ENCODE measurements at places on chromosomes 5 and 9.

DNA sequence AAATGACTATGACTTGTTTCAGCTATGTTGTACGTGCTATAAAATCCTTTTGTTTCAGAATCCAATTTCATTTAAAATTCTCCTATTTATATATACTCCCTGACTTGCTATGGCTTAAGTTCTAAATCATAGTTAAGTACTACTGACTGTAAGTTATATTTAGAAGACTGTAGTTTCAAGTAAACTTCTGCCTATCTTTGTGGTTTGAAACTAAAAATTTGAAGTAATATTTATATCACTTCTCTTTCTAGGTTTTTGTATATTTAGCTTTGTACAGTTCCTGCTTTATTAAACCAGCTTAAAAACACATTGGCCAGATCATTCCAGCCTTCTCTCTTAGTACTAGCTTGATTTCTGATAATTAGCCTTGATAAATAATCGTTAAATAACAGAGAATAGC is 196.3 kb downstream of the MLLT3 start:
- DNase-seq = no peak

DNA sequence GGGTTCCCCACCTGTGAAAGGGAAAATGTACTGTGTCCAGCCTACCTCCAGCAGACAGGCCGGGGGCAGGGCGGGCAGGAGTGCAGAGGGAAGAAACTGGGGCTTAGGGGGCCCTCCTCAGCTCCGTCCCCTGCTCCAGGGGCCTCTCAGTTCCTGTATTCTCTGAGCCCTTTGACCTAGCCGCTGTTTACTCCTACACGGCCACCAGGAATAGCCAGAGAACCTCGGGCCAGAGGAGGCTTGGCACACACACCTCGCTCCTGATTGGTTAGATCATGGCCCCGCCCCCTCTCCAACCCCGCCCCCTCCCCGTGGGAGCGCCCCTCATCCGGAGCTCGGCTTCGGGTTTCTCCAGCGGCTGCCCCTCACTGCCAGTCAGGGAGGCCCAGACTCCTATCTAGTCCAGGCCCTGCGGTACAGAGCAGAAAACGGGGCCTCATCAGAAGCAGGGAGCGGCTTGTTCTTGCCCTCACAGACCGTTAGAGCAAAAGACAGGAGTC is 2.2 kb downstream of the ST6GALNAC6 start:
- DNase-seq = peak; percentile 31

DNA sequence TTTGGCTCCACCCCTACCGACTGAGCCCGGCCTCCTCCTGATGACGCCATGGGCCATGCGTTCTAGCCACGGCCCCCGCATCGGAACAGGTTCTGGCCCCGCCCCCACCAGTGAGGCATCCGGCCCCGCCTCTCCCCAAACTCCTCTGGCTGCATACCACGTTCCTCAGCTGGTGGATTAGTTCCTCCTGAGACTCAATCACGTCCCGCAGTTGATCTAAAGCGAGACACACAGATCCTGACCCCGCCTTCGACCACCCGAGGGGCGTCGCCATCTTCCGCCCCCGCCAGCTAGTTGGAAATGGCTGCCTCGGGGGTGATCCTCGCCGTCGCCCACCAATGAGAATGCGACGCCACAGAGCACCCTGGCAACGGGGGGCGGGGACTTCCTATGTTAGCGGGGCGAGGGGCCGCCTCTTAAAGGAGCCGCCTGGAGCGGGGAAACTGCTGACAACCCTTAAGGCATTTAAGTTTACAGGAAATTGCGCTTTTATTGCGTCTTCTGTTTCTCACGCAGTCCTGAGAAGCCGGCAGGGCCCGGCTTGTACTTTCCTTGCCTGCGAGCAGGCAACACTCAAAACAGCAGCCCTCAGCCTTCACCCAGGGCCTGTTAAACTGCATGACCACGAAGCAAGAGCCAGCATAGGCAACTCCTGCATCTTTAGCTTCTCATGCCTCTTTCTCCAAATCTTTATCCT is at the start of gene SPATA24:
Gene SPATA24, minus strand, starts transcription at position 303 of the 697 bp plus-strand sequence. Its CDS starts 29 bp downstream, at position 274.
- DNase-seq = peak; percentile 99

- no peak for DNase-seq
These were observed 307.7 kb upstream of the TLE4 start for GRCh38 chr9:79264041-79264440.

All from activated CD4-positive, alpha-beta T cell treated with anti-CD3 and anti-CD28 coated beads, Interleukin-10, Interleukin-2, amounts not matched to agents 100 ng/mL and 50 ng/mL, durations not matched to agents 16 hours and 8 hours (primary cell).